ENCODE measurements at places on chromosomes 16 and 17.

DNA sequence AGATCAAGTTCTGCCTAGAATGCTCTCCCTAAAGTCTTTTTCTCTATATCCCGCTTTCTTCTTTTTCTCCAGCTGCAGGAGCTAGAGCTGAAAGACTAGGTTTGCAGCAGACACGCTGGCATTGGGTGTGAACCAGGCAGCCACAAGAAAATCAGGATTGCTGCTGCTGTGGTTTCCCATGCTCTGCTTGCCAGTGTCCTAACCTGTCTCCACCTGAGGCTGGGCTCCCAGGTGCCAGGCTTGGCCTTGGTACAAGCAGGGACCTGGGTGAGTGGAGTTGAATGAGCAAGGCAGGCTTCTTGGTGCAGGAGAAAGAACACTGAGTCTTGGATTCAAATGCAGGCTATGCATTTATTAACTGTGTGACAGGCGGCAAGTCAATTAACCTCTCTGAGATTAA, 440.3 kb upstream of the MAF start:
- no peak for DNase-seq

DNA sequence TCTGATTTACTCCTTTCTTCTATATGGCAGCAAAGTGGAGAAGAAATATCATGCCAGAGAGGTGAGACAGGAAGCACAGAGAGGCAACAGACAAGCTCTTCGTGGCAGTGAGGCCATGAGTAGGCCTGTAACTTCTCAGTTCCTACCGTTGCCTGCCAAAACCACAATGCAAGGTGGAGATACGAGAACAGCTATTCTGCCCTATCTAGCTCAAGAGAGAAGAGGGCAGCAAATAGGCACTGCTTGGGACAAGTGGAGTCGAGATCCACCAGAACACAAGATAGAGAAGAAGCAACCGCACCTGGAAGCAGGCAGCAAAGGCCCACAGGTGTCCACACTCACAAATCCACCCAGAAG, 24.8 kb downstream of the RANBP10 start:
- DNase-seq = no peak

DNA sequence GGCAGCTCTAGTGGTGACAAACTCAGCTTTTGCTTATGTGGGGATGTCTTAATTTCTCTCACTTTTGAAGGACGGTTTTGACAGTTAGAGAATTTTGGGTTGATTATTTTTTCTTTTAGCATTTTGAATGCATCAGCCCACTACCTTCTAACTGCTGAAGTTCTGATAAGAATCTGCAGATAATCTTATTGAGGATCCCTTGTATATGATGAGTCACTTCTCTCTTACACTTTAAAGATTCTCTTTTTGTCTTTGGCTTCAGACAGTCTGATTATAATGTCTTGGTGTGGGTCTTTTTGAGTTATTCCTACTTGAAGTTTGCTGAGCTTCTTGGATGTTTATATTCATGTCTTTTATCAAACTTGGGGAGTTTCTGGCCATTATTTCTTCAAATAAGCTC, 5.5 kb upstream of the PRKCB start:
- DNase-seq = no peak

DNA sequence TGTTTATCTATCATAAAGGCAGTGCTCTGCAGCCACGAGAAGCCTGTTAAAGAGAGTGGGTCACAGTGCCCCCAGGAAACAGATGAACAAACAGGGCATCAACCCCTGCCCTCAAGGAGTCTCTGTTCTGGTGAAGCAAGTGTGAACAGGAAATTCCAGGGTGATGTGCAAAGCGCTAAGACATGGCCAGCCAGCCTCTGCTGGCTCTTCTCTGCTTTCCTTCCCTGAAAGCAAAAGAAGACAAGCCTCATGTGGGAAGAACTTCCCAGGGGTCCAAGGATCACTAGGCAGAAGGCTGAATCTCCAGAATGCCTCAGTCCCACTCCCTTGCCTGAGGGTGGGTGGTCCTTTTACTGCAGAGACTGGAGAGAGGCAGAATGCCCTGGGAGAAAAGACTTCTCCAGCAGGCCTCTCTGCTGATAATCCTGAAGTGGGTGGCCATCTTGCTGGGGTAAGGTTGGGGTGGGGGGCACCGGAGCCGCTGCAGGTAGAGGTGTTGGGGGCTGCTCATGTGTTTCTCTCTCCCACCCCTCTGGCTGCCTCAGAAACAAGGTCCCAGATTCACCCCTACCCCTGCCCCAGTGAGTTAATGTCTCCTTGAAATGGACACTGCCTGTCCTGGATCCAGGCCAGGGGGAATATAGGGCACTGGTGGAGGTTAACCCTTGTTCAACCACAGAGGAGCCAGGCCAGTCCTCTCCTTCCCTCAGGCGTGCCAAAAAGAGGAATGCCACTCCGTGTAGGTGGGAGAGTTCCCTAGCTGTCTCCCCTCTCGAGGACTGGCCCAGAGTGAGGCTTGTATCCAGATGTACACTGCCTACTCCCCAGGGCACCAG, 2.4 kb downstream of the ANKRD13B start:
- no peak for DNase-seq

DNA sequence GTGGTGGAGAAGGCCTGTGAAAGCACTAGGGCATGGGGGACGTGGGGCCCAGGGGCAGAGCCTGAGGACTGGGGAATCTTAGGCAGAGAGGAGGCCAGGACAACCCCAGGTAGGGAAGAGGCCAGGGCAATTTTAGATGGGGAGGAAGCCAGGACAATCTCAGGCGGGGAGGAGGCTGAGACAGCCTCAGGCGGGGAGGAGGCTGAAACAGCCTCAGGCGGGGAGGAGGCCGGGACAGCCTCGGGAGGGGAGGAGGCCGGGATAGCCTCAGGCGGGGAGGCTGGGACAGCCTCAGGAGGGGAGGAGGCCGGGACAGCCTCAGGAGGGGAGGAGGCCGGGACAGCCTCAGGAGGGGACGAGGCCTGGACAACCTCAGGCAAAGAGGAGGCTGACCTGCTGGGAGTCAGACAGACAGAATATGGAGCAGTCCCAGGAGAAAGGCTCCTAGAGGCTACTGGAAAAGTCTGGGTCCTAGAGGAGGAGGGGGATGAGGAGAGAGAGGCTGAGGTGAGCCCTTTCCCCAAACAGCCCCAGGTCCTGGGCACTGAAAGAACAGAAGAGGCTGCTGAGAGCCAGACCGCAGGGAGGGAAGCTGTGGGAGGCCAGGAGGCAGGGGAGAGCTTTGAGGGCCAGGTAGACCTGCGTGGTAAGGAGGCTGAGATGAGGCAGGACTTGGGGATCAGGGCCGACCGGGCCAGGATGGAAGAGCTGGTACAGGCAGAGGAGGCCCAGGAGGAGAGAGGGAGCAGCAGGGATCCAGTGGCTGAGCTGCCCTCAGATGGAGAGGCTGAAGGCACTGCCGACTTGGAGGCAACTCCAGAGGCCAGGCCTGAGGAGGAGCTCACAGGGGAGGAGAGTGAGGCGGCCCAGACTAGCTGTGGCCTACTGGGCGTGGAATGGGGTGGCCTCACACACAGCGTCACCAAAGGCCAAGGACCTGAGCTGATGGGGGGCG, 1.6 kb downstream of the APOBR start:
- DNase-seq = no peak

GRCh38 chr17:31442276-31442675, 50.8 kb downstream of the RAB11FIP4 start:
- no peak for DNase-seq

DNA sequence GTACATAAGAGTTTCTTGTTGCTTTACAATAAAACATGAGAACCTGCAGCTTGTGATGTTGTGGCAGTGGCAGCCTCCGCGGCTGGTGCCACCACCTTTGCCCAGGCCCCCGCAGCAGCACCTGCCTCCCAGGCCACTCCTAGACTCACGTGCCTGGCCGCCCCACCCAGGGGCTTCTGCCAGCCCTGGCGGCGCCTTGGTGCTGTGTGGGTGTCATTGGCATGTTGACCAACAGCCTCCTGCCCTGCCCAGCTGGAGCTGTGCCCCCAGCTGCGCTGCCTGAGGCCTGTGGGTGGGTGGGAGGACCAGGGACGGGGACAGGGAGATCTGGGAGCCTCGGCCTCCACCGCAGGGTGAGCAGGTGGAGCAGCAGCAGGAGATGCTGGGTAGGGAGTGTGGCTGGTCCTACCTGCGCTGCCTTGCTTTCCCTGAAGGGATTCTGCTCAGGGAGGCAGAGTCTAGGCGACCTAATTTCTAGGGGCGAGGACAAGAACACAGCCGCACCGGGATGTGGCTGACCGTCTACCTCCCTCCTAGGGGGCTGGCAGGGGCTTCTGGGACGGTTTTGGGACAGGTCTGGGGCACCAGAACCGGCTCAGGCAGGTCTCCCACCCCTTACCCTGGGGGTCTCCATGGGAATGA, 428 bp upstream of the DNASE1L2 start:
- no peak for DNase-seq

GRCh38 chr17:39573447-39574298, 34.0 kb downstream of the NEUROD2 start:
- DNase-seq = no peak

- no peak for DNase-seq
Measured at GRCh38 chr17:30344283-30345088, 10.6 kb upstream of the TMIGD1 start.

DNA sequence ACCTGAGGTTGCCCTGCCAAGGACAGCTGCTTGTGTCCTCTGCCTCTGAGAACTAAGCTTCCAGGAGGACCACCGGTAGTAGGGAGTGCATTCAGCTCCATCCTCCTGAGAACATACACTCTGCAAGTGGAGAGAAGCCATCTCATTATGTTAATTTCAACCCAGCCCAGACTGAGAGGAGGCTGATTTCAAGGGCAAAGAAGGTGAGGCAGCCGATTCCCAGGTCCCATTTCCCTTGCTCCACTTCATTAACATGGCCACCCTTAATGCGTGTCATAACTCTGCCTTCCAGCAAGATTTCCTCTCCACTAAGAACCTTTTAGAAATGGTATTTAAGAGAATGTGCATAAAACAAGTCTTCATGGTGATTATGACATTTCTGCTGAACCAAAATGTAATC, 72.5 kb downstream of the CDH13 start:
- DNase-seq = no peak

DNA sequence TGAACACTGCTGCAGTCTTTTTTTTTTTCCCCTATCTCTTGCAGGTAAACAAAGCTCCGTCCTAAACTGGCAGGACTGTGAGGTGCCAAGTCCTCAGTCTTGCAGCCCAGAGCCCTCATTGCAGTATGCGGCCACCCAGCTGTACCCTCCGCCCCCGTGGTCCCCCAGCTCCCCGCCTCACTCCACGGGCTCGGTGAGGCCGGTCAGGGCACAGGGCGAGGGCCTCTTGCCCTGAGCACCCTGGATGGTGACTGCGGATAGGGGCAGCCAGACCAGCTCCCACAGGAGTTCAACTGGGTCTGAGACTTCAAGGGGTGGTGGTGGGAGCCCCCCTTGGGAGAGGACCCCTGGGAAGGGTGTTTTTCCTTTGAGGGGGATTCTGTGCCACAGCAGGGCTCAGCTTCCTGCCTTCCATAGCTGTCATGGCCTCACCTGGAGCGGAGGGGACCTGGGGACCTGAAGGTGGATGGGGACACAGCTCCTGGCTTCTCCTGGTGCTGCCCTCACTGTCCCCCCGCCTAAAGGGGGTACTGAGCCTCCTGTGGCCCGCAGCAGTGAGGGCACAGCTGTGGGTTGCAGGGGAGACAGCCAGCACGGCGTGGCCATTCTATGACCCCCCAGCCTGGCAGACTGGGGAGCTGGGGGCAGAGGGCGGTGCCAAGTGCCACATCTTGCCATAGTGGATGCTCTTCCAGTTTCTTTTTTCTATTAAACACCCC, 13.8 kb downstream of the IL34 start:
- DNase-seq = no peak

DNA sequence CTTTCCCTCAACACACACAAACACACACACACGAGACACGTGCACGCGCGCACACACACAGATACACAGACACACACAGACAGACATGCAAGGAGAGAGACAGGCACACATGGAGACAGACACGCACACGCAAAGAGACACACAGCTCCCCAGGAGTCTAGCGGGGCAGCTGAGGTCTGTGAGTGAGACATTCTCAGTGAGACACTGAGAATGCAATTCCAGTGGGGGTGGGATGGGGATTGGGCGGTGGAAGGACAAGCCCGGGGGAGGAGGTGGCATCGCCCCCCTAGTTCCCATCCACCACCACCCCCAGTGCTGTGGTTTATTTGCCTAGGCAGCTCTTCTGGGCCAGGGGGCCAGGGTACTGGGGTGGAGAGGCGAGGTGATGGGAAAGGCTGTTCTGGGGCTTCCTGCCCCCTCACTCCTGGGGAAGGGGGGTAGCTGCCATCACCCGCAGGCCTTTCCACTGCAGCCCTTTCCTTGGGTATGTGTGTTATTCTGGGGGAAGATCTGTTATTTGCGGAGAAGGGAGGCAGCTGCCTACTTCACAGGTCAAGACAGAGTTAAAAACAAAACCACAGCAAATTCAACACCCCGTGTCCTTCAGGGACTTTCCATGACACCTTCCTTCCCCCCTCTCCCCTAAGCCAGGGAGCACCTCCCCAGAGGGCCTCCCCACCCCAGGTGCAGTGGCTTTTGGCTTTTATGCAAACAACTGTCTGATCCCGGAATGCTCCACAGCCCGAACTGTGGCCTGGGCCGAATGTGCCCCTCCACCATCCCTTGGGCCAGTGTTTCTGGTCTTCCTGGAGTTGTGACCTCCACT, 18.0 kb downstream of the GRB7 start:
- no peak for DNase-seq

DNA sequence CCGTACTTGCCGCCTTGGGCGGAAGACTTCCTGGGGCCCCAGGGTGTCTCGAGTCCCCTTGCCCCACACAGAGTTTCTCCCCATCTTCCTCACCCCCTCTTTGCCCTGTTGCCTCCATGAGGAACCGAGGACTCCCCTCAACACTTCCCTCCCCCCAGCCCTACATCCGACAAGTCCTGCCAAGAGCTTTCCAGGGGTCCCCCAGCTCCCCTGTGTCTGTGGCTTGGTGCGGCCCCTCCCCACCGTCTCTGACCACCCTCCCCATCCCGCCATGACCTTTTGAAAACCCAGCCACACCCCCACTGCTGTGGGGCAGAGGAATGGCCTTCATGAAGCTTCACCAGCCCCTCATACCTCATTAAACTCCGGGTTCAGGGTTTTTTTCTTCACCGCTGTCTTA, 11.4 kb downstream of the SCGB1C2 start:
- no peak for DNase-seq

DNA sequence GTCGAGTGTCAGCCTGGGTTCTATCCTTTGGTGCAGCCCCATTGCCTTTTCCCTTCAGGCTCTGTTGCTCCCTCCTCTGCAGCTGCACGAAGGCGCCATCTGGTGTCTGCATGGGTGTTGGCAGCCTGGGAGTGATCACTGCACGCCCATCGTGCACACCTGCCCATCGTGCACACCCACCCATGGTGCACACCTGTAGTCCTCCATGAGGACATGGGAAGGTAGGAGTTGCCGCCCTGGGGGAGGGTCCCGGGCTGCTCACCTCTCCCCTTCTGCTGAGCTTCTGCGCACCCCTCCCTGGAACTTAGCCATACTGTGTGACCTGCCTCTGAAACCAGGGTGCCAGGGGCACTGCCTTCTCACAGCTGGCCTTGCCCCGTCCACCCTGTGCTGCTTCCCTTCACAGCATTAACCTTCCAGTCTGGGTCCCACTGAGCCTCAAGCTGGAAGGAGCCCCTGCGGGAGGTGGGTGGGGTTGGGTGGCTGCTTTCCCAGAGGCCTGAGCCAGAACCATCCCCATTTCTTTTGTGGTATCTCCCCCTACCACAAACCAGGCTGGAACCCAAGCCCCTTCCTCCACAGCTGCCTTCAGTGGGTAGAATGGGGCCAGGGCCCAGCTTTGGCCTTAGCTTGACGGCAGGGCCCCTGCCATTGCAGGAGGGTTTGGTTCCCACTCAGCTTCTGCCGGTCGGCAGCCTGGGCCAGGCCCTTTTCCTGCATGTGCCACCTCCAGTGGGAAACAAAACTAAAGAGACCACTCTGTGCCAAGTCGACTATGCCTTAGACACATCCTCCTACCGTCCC, 2.9 kb downstream of the CTRL start:
- no peak for DNase-seq
